DMS53 (cell line): ENCODE measurements at places on chromosomes 2 and 18.

GRCh38 chr18:76687304-76687962, 134.9 kb upstream of the ZNF236 start:
- peak; percentile 90 for DNase-seq

DNA sequence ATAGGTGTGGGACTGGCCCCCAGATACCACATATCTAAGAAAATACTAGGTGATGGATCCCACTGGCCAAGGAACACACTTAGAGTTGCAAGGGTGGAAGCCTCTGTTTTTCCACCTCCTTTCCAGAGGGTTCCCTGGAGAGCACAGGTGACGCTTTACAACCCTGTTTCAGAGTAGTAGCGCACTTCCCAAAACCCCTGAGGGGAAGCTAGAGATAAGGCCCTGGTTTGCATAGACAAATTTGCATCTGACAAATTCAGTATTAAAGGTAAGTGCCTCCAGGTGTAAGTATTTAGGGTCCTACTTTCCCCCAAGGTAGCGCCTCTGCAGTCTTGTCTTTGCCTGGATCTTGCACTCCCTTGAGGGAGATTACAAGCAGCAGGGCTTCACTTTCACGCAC, 474 bp upstream of the CERKL start:
- peak; percentile 53 for DNase-seq

- no peak for DNase-seq
Measured at GRCh38 chr18:76915456-76915855, 93.1 kb downstream of the ZNF236 start.

GRCh38 chr18:57581301-57581934, 5.1 kb downstream of the FECH start:
- no peak for DNase-seq

DNA sequence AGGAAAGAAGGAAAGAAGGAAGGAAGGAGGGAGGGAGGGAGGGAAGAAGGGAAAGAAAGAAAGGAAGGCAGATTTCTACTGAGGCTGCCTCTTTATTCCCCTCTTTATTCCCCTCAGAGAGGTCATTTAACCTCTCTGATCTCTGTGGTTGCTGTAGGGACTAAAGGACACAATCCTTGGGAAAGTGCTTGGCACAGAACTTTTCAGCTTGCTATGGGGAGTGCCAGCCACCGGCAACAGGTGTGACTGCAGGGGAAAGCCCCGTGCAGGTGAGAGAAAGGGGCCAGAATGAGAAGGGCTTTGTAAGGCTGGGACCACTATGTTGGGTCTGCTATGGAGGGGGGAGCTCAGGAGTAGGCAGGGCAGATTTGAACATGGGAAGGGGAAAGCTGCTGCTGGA, 27.7 kb upstream of the STEAP3 start:
- DNase-seq: no peak

- DNase-seq: no peak
Measured at GRCh38 chr2:215918901-215919599, 94.3 kb downstream of the MREG start.

GRCh38 chr2:214578442-214578841, 167.6 kb downstream of the VWC2L start:
- DNase-seq: no peak

DNA sequence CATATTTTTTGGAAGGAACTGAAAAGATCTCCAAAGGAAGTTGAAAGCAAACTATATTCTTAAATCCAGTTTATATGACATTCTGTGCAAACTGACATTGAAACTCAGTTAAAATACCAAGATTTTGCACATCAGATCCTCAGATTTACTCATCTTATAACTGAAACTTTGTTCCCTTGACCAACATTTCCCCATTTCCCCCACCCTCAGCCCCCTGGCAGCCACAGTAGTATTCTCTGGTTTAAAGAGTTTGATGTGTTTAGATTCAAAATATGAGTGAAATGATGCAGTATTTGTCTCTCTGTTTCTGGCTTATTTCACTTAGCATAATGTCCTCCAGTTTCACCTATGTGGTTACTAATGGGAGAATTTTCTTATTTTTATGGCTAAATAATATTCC, 99.2 kb upstream of the ITGA4 start:
- DNase-seq: no peak

DNA sequence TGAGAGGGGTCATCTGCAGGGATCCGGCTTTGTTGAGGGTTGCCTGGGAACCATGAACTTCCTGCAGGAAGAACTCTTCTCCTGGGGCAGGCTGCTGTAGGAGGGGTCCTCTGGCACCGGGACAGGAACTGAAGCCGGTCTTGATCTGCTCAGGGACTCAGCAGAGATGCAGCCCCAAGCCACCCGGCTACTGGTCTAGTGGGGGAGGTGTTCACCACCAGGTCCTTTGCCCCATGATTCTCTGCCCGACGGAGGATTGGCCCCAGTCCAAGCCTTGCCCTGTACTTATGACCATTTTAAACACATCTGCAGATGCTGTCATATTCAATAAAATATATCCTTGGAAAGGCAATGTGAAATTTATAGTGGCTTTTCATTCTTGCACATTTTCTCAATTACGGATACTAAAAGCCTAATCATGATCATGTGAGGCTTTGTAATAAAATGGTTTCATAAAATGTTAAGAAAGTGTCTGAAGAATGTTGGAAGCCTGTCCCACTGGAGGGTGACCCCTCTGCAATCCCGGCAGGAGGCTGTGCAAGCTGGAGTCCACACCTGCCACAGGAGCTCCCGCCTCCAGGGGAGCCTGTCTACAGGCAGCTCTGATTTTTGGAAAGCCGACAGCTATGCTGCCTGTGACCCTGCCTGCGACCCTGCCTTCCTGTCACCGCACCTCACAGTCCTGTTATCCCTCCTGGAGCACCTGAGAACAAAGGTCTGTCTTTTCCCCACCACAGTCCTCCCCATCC, 98.8 kb upstream of the TAF1B start:
- DNase-seq: no peak

- peak; percentile 91 for DNase-seq
Measured at GRCh38 chr2:216539791-216540241, 41.2 kb downstream of the RPL37A start.
